ENCODE measurements at places on chromosomes 1 and 21.

GRCh38 chr1:22320587-22321344 lies 130.9 kb upstream of the ZBTB40 start:
- DNase-seq, result no peak

DNA sequence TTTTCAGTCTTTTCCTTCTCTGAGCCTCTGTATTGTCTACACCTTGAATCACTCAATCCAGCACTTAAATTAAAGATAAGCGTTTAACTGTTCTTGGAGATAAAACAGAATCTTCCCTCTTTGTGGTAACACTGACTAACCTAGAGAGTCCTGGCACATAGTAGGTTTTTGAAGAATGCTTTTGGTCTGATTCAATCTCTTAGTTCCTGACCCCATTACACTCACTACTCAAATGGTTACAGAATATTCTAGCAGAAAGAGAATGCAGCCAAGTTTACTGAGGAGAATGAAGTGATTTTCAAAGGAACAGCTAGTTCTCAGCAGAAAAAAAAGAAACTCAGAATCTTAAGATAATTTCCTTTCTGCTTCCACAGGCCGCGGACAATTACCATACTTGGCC lies 309.2 kb upstream of the PRMT6 start:
- DNase-seq, result no peak

GRCh38 chr1:40773748-40774265 lies 9.8 kb upstream of the KCNQ4 start:
- DNase-seq, result no peak

GRCh38 chr1:92329347-92330129 lies 30.7 kb downstream of the RPAP2 start:
- DNase-seq, result no peak

GRCh38 chr1:51518586-51519047 lies 449 bp downstream of the EPS15 start:
- peak; percentile 44 for DNase-seq

GRCh38 chr21:38861989-38862683 lies 56.4 kb downstream of the ETS2 start:
- DNase-seq, result no peak

- DNase-seq, result no peak
Observed at GRCh38 chr21:16502273-16502672, 772.5 kb downstream of the USP25 start.

DNA sequence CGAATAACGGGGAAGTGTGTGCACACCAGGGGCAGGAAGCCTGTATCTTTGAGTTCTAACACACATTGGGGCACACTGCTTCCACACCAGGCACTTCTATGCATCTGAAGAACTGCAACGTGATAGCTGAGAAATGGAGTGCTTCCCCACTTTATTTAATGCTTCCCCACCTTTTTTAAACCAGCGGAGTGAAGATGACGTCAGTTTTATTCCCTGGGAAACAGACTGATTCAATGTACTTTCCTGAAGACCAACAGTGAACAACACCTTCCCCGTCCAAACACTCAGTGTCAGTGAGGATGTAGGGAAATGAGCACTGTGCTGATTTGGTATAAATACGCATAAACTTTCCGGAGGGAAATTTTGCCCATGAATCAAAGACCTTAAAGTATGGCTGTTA lies 87.1 kb downstream of the PGBD5 start:
- DNase-seq, result no peak

DNA sequence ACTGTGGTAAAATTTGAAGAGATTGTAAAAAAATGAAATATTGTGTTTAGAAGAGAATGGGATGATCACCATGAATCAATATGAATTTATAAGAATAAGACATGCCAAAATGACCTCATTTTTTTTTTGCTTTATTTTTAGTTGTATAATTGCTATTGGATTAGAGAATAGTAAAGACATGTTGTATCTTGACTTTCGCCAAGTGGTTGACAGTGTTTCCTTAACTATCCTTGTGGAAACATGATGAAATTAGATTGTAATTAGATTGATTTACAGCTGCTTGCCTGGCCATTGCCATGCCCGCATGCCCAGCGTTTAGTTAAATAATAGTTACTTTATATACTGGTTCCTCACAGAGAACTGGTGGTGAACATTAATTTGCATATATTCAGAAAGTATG lies 154.9 kb downstream of the MAGI3 start:
- no peak for DNase-seq

DNA sequence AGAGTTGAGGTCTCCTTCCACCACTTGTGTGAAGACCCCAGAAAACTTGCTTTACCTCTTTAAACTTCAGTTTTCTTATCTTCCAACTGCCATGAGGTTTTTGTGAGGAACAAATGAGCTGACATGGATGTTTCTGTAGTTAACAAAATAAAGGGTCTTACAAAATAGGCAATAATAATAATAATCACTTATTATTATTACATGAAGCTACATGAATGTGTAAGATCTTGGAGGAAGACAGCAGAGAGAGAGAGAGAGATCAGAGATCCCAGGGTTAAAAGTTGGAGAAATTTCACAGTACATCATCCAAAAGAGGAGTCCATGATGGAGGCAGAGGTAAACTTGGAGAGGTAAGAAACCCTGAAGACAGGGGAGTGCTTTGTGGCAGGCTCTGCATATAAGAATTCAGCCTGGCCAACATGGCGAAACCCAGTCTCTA lies 10.7 kb downstream of the RCC1 start:
- no peak for DNase-seq

Measured in CD4-positive, alpha-beta T cell treated with Interleukin-21 for 1 hour (primary cell).